PC-3 (cell line): ENCODE measurements at places on chromosomes 13 and 19. TPM values are rescaled to one million over a fixed set of nuclear protein-coding genes. Genes with fewer than 3 reads are reported as not detected.

DNA sequence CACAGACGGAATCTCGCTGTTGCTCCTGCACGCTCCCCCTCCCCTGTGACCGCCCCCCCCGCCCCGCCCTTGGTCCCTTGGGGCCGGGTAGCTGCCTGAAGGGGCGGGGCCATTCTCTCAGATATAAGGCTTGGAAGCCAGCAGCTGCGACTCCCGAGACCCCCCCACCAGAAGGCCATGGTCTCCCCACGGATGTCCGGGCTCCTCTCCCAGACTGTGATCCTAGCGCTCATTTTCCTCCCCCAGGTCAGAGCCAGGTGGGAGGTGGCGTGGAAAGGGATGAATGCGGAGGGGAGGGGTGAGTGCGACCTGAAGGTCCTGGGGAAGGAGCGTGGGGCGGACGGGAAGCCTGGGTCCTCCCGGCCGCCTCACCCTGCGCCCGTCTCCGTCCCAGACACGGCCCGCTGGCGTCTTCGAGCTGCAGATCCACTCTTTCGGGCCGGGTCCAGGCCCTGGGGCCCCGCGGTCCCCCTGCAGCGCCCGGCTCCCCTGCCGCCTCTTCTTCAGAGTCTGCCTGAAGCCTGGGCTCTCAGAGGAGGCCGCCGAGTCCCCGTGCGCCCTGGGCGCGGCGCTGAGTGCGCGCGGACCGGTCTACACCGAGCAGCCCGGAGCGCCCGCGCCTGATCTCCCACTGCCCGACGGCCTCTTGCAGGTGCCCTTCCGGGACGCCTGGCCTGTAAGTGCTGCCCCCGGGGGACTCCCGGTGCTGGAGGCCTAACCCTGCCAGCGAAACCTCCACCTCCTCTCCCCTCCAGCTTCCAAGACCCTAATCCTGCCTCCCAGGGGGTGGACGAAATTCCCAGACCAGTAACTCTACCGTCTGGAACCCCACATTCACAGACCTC, at the start of gene DLL3:
Gene DLL3 (plus strand): TSS at position 150 of the 845 bp plus-strand sequence. CDS start 28 bp downstream, at position 178.
- no peak for DNase-seq

Gene CLEC11A
- total RNA-seq: 2.3 and 2.4 TPM in 2 replicates

Gene ZNF20
- 3.9 and 5.6 TPM in 2 replicates for total RNA-seq

DNA sequence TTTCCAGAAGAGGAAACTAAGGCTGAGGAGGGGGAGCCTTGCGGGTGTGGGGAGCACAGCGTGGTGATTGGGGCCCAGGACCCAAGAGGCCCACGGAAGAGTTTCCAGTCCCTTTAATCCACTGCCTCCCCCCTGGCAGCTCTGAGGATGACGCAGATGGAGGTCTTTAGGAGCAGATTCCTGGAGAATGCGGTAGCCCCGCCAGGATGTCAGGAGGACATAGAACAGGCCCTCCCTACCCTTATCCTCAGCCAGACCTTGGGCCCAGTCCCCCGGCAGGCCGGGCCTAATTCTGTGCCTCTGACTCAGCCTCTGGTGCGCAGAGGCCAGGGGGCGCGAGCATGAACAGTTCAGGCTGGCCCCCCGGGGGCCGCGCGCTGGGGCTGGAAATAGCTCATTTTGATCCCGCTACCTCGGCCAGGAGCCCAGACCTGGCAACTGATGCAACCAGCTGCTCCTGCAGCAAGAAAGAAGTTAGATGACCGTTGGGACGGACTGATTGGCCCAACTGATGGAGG, 461 bp upstream of the HSPB6 start:
- DNase-seq: peak; percentile 29

Gene RYR1
- total RNA-seq: not detected in 2 replicates

DNA sequence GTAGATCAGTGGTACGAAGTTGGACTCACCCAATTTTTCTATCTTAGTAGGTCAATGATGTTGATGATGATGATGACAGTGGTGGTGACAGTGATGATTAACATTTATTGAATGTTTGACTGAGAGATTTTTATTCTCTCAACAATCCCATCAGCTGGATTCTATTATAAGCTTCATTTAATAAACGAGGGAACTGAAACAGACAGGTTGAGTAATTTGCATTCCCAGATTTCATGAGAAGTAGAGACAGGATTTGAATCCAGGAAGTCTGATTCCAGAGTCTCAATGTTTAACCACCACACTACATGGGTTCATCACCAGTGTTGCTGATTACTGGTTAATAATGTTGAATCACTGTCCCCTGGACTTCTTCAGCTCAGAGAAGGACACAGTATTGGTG, 168.9 kb downstream of the FLT1 start:
- no peak for DNase-seq

- no peak for DNase-seq
These were observed 882.1 kb downstream of the UQCRFS1 start for GRCh38 chr19:28330831-28331230.

DNA sequence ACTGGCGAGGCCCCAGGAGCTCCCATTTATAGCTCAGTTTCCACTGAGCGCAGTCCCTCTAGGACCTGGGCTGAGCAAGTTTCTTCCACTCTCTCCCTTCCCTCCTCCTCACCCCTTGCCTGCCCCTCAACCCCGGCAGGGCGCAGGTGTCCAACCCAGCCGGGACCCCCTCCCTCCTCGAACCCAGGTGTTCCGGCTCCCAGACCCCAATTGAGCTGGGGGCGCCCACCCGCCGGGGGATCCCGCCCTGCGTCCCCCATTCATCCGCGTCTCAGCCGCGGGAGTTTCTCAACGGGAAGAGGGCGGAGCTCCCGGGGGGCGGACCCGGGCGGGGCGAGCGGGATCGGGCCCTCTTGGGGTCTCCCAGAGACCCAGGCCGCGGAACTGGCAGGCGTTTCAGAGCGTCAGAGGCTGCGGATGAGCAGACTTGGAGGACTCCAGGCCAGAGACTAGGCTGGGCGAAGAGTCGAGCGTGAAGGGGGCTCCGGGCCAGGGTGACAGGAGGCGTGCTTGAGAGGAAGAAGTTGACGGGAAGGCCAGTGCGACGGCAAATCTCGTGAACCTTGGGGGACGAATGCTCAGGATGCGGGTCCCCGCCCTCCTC, at the start of gene KIRREL2:
Gene KIRREL2 (plus strand): TSS at position 366 of the 604 bp plus-strand sequence. CDS start 209 bp downstream, at position 575.
- DNase-seq: no peak
